ENCODE measurements at places on chromosomes 5 and 9.

DNA sequence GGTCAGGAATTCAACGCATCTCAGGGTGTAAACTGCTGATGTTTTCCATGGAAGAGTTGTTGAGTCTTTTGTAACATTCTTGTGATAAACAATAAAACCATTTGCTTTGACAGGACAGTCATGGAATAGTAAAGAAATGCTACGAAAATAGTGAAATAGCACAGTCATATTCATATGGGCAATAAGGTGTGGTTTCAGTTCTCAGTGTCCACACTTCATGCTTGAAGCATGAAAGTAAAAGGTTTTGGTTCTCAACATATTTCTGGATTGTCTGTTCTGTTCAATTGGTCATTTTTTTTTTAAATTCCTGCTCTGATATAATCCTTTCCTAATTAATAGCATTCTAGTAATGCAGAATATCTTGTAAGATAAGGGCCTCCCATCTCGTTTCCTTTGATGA is 467.6 kb upstream of the ZNF608 start:
- DNase-seq: no peak

DNA sequence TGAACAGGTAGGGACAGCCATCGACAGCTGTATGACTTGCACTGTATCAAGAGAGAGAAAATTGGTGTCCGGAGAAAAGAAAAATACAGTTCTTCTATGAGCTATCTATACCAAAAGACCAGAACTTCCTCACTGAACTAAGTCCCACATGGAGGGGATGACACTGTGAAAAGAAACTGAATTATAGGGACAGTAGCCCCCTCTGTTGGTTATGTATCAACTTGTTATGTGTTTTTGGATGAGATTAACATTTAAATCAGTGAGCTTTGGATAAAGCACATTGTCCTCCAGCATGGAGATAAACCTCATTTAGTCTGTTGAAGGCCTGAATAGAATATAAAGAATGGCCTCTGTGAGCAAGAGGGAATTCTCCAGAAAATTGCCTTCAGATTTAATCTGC is 176.6 kb upstream of the SH3GL2 start:
- DNase-seq: no peak

DNA sequence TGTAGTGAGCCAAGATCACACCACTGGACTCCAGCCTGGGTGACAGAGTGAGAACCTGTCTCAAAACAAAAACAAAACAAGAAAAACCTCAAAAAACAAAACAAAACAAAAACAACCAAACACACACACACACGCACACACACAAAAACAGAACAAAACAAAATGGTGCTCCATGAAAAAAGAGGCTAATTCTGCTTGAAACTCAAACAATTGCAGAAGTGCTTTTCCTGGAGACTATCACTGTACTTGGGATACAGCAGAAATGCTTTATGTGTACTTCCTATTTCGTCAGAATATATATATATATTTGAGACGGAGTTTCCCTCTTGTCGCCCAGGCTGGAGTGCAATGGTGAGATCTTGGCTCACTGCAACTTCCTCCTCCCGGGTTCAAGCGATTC is 49.9 kb upstream of the HSPA9 start:
- DNase-seq: no peak

DNA sequence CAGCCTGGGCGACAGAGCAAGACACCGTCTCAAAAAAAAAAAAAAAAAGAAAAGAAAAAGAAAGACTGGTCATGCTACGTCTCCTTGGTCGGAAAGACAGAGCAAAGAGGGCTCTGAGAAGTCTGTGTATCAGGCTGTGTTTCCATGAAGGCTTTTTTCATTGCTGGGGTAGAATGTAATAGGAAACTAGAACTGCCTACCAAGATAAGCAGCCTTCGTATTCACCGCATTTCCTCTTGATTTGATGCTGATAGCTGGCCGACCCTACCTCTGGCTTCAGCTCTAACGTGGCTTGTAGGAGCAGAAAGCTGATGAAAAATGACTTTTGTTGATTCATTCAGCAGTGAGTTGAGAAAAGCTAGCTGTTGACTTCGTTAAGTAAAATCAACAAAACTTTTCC is 17.4 kb downstream of the SLC1A3 start:
- DNase-seq: no peak

DNA sequence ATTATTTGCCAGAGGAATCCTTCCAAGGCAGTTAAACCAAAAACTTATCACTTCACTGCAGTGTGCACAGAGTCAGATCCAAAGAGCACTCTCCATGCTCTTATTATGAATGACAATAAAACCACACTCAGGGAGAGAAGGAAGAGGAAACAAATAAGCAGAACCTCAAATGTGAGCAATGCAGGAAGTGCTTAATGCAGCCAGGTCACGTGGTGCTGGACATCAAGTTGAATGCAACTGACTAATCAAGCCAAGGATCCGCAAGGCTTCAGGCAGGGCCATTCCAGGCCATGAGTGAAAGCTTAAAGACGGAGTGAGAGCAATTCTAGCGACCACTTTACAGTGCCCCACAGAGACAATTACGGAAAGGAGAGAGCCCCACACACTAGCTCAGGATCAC is 230.4 kb upstream of the PUM3 start:
- no peak for DNase-seq

DNA sequence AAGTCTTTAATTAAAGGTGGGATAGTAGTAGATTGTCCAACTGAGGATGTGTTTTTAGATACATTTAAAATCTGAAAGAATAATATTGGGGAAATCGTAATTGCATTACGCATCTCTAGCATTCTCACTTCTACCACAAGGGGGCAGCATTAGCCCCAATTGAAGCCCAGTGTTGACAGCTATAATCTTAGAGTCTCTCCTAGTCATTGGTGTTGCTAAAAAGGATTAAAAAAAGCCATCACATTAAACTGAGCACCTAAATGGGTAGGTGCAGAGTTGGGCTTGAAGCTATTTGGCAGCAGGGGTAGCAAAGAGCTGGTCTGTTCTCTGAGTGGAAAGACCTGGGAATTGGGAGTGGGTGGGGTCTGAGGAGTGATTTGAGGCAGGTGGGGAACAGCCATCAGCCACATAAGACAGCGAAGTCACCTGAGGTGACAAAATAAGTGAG is 177.2 kb downstream of the OSTF1 start:
- DNase-seq: no peak

- DNase-seq: no peak
Measured at GRCh38 chr9:136965771-136966484, 11.4 kb upstream of the PTGDS start.

DNA sequence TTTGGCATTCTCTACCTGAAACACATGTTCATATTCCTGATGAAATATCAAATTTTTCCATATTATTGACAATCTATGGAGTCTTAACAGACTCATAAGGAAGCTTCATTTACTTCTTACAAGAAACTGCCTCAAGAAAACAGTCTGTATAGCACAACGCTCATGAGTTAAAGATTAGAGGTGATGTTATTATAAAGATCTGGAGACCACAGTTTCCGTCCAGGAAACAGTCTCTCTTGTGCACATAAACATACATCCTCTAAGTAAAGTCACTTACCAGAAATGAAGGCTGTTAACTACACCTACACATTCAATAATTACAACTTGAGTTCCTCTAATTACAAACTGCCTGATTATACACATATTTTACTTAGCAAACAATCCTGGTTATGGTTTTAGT is 86.9 kb downstream of the RAPGEF6 start:
- no peak for DNase-seq

DNA sequence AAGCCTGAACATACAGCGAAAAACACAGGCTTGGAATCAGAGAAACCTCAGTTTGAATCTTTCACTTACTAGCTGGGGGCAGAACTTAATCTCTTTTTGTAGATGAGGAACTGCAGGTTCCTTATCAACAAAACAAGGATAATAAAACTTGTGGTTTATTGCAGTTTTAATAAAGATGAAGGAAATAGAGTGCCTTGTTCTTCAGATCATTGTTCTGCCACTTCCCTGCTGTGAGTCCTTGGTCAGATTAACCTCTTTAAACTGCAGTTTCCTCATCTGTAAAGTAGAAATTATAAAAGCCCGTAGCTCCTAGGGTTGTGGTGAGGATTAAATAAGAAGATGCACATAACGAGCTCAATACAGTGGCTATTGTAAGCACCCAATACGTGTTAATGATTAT is 57.4 kb downstream of the FEM1C start:
- DNase-seq: no peak

- no peak for DNase-seq
Measured at GRCh38 chr9:72460342-72461312, 60.8 kb upstream of the TMC1 start.

DNA sequence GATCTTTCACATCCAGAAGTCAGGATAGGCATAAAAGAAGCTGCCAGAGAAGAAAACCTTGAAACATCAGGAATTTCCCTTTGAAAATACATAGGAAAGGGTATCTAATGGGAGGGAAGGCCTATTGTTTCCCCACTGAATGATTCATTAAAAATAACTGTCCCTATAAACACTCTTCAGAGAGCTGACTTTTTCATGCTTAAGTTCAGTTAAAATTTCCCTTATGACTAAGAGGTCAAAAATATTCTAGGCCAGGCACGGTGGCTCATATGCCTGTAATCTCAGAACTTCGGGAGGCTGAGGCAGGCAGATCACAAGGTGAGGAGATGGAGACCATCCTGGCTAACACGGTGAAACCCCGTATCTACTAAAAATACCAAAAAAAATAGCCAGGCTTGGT is 499.5 kb downstream of the ENC1 start:
- no peak for DNase-seq

Data from lower leg skin (tissue), 4 donors.